Cerebellum (tissue), 4 donors: ENCODE measurements at places on chromosomes 1 and 21.

GRCh38 chr1:228373681-228374571, 32.7 kb downstream of the TRIM11 start:
- no peak for DNase-seq

- DNase-seq = peak; percentile 58
Observed at GRCh38 chr1:101992821-101993575, 3.7 kb downstream of the OLFM3 start.

GRCh38 chr1:224168859-224169380, 14.1 kb upstream of the DEGS1 start:
- DNase-seq = no peak

DNA sequence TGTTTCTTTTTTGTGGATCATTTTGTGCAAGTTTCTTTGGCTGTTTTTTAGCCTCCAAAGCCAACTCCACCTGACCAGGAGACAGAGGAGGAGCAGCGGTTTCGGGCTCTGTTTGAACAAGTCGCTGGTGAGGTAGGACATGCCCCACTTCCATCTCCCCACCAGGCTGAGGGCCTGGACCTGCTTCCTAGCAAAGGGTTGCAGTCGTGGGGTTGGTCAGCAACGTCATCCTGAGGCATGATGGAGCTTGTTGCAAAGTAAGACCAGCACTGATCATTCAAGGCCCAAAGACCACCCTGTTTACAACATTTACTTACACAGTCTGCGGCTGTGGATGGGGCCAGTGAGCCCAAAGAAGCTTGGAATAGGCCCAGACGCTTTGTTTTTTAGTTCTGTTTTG, 40.3 kb downstream of the CAPN9 start:
- DNase-seq = no peak

DNA sequence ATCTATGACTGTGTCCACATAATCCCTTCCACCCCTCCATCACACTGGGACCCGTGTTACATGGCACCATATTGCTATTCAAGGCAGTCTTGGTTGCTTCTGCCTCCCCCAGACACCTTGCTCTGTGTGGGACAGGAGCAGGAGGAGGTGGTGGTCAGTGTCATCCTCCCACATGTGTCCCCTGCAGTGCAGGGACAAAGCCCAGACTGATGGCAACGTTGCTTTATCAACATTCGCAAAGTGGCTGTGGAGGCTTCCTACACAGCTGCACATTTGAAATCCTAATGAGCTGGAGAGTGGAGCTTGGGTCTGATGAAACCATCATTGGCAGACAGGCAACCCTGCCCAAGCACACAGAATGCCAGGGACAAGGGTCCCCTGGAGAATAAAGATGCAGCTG, 26.2 kb downstream of the TRIM67 start:
- DNase-seq = no peak

- no peak for DNase-seq
Observed at GRCh38 chr21:38802050-38803026, 3.4 kb upstream of the ETS2 start.

DNA sequence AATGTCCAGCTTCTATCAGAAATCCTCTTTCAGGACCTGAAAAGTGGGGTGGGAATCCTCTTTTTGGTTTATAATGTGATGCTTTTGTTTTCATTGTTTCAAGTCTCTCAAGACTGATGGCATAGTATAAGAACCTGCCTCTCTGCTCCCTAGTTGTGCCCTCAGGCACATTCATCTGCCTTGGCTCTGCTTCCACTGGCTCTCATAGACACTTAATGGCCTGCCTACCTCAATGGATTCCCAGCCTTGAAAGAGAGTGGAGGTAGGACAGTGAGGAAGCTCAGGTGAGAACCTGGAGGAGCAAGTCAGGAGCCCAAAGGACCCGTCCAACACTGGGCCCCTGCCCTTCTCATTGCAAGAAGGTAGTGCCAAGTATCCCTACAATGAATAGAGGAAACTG, 4.8 kb downstream of the TTLL7 start:
- no peak for DNase-seq

DNA sequence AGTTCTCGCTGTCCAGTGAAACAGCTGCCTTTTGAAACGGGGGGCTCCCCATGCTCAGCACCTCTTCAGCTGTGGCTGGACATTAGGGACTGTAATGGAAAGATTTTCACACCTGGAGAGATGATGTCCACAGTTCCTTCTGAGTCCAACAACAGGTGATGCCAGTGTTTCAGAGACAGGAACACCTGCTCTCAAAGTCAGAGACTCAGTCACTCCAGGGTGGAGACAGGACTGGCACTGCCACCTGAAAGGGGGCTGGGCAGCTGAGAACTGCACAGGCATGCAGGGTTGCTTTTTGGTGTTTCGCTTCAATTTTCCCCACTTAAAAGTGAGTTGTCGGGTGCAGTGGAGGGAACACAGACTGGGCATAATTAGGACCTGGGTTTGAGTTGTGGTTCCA, 124.8 kb downstream of the GALNT2 start:
- no peak for DNase-seq

- DNase-seq = no peak
Observed at GRCh38 chr1:204751883-204752687, 66.5 kb upstream of the LRRN2 start.

DNA sequence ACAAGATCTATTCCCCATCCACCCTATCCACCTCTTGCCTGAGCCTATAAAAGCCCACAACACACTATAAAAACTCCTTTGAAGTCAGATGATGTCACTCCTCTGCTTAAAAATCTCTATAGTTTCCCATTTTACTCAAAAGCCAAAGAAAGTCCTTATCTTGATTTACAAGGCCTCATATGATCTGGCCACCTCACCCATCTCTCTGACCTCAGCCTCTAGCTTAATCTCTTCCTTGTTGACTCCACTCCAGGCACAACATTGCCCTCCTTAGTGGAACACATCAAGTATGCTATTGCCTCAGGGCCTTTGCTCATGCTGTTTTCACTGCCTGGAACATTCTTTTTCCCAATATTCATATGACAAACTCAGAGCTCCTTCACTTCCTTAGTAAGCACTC, 33.3 kb downstream of the ZNF281 start:
- DNase-seq = no peak

GRCh38 chr1:36492491-36492890, 9.8 kb upstream of the CSF3R start:
- no peak for DNase-seq

DNA sequence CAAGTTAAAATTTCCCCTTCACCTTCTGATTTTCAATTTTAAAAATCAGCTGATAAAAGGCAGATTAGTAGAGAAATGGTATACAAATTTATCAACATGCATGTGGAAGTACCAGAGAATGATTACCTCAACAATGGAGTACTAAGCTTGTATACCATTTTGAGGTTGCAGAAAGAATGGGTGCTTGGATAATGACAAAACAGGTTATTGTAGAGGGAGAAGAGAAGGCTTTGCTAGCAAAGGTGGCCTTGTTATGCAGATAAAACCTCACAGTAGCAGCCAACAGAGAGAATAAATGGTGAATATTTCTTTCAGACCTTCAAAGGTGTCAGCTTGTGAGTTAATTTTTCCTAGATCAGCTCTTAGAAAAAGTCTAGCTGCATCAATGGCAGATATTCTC, 1174.9 kb upstream of the ADGRL4 start:
- no peak for DNase-seq

- DNase-seq = no peak
Observed at GRCh38 chr1:97331165-97331564, 589.7 kb downstream of the DPYD start.

DNA sequence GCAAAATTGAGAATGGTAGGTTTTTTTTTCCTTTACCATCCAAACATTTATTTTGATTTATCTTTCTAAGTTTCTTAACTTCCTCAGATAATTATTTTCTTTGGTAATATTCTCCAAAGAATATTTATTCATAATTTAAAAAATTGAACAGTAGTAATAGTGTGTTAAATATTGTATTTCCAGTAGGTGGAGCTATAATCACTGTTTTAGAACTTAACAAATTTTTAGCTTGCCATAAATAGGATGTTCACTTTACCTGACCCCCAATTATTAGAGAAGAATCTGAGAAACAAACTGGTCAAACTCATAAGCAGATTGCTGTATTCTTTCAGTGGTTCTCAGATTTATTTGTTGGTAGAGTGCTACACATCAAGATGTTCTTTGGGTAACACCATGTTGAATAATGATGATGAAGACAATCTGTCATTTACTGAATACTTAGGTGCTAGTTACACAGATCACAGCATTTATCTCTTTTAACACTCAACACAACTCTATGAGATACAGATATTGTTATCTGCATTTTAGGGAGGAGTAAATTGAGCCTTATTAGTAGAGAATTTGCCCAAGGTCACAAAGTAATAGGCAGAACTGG, 82.4 kb upstream of the GPR88 start:
- DNase-seq = no peak
